ENCODE measurements at places on chromosomes 16 and 17.

GRCh38 chr16:78220571-78220970 is 121.1 kb downstream of the WWOX start:
- no peak for DNase-seq

DNA sequence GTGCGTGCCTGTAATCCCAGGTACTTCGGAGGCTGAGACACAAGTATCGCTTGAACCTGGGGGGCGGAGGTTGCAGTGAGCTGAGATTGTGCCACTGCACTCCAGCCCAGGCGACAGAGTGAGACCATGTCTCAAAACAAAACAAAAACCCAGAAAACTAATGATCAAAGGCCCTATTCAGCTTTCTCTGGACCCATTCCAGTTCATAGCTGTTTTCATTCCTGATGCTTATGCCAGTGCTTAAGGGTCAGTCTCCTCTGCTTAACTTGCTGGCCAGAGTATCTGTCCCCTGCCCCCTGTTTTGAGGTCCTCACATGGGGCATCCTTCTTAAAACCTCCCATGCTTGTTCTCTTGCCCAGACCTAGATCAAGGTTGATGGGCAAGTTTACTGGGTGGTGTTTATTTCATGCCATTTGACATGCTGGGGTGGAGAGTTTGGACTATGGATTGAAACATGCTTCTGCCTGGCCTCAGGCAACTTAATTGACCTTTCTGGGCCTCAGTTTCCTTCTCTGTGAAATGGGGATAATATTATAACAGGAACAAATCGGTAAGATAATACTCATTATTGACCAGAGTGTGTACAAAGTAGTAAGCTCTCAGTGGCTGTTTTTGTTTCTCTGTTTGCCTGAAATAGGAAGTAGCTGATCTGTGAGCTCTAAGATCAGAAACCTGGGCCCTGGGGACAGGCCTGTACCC is 369.8 kb downstream of the CPPED1 start:
- no peak for DNase-seq

DNA sequence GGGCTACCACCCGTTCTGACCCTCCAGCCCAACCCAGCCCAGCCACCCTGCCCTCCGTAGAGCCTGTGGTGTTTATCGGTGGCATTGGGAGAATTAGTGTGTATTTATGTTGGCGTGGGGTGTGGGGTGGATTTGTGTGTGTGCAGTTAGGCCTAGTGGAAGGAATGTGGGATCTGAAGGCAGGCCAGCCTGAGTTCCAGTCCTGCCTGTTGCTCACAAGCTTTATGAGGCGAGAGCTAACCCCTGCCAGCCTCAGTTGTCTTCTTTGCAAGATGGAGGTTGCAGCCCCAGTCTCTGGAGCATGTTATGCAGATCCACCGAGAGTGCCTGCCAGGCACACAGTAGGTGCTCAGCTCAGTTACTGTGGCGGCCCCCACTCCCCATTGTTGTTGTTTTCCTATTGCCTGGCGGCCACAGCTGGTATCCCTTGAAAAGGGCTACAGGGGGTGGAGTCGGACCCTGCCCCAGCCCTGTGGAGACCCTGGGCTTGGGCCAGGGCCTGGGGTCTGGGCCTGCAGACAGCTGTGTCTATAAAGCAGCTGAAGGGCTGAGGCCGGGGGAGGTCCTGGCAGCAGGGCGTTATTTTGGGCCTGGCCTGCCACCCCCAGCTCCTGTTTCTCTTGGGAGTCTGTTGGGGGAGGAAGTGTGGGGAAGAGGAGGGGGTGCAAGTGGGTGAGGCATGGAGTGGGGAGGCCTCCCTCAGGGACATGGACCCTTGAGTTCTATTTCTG is 5.1 kb downstream of the ERBB2 start:
- no peak for DNase-seq

DNA sequence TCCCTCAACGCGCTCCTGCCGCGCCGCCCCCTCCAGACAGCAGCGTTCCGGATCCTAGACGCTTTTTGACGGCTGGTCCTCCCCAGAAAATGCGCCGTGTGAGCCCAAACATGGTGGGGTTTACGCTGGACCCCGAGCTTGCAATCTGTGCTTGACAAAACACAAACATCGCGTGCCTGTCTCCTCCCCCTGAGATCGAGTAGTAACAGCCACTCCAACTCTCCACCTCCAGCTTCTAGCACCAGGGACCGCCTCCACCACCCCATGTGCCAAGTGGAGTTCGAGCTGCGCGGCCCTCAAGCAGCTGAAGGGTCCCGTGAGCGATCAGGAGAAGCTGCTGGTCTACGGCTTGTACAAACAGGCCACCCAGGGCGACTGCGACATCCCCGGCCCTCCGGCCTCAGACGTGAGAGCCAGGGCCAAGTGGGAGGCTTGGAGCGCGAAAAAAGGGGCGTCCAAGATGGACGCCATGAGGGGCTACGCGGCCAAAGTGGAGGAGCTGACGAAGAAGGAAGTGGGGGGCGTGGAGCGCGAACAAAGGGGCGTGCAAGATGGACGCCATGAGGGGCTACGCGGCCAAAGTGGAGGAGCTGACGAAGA is 656 bp upstream of the GEMIN4 start:
- DNase-seq, result no peak

GRCh38 chr16:81181013-81181720 is 57.3 kb upstream of the BCO1 start:
- DNase-seq, result no peak

- DNase-seq, result no peak
Measured at GRCh38 chr16:82995924-82996441, 369.2 kb downstream of the CDH13 start.

DNA sequence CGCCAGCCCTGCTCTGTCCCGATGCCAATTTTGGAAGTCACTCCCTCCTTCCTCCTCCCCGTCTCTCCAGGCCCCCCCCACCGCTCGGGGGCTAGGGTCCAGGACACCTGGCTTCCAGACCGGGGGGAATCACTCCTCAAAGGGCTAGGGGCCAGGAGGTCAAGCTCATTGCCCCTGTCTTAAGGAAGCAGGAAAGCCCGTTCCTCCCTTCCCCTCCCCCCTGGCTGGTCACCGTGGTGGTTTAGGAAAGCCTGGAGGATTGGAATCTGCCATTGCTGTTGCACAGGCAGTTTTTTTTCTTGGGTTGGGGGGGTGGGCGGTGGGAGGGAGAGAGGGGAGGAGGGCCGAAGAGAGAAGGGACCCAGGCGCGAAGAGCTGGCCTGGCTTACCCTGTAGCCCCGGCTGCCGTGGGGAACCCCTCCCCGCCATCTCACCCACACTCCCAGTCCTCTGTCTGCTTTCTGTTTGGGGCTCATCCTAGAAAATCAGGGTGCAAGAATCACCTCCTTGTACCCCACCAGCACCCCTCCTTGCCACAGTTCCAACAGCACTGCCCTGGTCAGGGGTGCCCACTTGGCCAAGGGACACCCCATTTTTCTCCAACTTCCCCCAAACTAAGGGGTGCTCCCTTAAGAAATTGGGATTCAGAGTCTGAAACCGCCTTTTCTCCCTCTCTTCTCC is 2.9 kb upstream of the BCL6B start:
- no peak for DNase-seq

DNA sequence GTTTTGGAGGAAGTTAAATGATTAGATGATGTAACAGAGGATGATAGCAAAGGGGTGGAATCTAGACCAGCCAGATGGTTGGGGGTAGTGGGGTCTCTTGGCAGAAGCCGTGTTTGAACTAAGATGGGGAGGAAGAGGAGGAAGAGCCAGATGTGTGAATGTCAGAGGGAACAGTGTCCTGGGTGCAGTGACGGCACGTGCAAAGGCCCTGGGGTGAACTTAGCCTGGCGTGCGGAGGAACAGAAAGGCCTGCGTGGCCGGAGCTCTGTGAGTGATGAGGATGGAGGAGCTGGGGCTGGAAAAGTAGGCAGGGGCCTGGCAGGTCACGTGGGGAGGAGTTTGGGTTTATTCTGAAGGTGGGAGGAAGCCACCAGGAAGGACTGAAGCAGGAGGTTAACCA is 26.4 kb upstream of the RMI2 start:
- no peak for DNase-seq

DNA sequence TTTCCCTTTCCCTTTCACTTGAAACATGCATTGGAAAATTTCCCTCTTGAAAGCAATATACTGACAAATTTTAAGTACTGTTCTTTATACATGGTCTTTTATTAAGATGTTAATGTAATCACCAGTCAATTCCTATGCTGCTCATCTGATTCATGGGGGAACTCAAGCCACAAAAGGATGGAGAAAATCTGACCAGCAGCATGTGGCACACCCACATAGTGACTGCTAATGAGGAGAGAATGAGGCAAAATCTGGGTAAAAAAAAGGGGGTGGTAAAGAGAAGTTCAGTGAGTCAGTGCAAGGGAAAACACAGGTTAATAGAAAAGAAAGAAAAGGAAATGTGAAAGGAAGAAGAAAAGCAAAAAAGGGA is 11.3 kb downstream of the RFFL start:
- no peak for DNase-seq

Data from NAMALWA (cell line).